ENCODE measurements at places on chromosomes 4 and X.

- peak; percentile 16 for DNase-seq
Measured at GRCh38 chrX:129925305-129926092, 19.5 kb downstream of the UTP14A start.

DNA sequence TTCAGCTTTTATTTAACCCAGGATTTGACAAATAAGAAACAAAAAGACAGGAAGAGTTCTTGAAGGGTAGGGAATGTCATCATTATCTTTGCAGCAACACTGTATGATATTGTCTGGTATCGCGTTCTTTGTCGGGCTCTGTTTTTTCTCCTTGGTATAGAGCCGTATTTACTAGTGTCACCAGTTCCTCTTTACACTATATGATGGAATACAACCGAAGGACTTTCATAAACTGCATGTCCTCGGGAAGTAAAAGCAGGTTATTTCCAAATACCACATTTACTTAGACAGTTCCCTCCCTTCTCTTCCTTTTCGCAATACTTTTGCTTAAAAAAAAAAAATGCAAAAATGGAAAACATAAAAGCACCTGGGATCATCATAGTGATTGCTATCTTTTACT lies 96.6 kb upstream of the IL13RA1 start:
- DNase-seq = no peak

DNA sequence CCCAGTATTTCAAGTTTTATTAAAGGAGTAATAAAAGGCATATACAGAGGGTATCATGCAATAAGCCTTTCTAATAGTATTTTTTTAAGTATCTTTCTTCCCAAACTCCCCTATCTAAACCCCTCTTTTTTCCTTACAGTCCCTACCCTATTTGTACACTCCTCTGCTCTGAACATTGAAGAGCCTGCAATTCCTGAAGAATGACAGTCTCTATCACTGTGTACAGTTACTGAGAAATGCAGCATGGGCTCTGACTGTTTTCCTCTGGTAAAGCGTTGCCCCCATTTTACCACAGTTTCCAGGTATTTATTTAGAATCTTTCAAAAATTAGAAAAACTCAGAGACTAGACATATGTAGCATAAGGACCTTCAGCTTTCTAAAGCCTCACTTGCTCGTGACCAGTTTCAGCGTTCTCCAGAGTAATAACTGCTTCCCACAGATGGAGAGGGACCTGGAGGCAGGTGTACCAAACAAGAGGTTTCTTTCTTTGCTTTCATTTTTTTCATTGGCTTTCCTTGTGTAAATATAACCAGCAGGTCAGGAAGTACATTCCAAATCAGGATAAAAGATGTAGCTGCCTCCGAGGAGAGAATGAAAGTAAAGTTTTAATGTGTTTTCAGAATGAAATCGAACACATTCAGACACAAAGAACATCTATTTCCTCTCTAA lies 230.8 kb downstream of the CFAP299 start:
- no peak for DNase-seq

- no peak for DNase-seq
Measured at GRCh38 chrX:37378830-37379229, 29.7 kb downstream of the PRRG1 start.

GRCh38 chrX:120781403-120781802 lies 94.3 kb downstream of the CT47B1 start:
- DNase-seq = no peak

GRCh38 chr4:108445716-108446115 lies 174.7 kb upstream of the RPL34 start:
- no peak for DNase-seq

- DNase-seq = no peak
Measured at GRCh38 chrX:3348191-3348590, 1.7 kb upstream of the MXRA5 start.

GRCh38 chr4:40183615-40184411 lies 13.0 kb upstream of the RHOH start:
- DNase-seq = no peak

DNA sequence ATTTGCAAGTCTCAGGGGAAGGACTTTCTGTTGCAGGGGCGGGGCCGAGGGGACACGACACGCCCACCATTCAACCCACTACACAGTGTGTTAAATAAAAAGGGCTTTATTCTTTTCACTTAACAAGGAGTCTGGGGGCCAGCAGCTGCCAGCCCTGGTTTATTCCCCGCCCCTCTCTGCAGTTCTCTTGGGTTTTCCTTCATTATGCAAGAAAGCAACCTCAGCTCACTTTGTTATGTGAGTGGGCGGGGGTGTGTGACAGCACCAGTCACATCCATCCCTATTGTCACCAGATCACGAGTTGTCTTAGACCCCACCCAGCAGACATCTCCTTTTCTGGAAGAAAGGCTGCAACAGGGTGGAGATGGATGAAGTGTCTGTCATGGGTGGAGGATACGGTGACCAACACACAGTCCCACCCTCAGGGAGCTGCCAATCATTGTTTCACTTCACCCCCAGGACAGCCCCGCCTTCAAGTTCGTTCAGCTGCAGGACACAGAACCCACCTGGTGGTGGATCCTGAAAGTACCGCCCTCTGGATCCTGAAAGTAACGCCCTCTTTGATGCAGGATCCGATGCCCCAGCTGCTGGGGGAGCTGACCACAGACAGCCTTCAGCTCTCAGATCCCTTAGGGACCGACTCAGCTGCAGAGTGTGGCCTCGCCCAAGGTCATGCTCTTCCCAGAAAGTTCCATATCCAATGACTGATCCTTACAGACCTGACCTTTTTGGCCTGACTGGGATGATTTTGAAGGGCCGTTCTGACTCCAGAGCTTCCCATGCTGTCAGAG lies 79.6 kb downstream of the SMIM20 start:
- no peak for DNase-seq

- no peak for DNase-seq
Measured at GRCh38 chr4:113869743-113870375, 108.3 kb upstream of the CAMK2D start.

DNA sequence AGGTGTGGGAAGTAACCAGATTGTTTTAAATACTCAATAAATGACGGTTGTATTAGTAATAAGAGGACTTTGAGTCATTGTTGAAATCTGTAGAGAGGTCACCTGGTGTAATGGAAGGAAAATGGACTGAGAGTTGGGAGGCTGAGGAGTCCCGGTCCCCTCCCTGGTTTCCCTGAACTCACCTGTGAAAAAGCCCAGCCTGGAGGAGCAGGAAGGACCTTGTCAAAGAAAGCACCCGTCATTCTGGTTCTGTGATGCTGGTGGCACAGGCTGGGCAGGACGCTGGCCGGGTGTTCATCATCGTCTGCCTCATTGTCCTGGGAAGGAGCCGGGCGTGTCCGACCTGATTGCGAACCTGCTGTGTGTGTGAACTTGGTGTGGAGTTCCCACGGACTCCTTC lies 70.8 kb downstream of the SORCS2 start:
- DNase-seq = no peak

- no peak for DNase-seq
Measured at GRCh38 chr4:101125045-101125942, 222.0 kb downstream of the PPP3CA start.

GRCh38 chrX:110086162-110086915 lies 83.4 kb downstream of the TMEM164 start:
- DNase-seq = no peak

GRCh38 chrX:55074851-55075467 lies at the start of gene PAGE2B:
TSS of gene PAGE2B (plus strand) at chrX:55075030. CDS start at chrX:55076042, 1,012 bp downstream.
- no peak for DNase-seq

DNA sequence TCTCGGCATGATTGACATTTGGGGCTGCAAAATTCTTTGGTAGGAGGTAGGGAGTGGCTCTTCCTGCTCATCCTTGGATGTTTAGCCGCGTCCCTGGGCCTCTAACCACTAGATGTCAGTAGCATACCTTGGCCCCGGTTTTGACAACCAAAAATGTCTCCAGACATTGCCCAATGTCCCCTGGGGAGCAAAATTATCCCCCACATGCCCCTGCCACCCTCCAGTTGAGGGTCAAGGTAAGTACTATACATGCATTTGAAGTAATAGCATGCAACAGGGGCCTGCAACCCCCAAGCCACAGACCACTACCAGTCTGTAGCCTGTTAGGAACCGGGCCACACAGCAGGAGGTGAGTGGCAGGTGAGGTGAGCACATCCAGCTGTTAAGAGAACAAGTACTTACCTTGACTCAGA lies 17.6 kb upstream of the KIAA1210 start:
- no peak for DNase-seq

- no peak for DNase-seq
Measured at GRCh38 chr4:4559596-4559995, 17.7 kb upstream of the STX18 start.

- no peak for DNase-seq
Measured at GRCh38 chr4:185039508-185040273, 21.4 kb downstream of the HELT start.

Measured in occipital lobe (tissue), 3 donors.